ENCODE measurements at places on chromosomes 4 and X.

DNA sequence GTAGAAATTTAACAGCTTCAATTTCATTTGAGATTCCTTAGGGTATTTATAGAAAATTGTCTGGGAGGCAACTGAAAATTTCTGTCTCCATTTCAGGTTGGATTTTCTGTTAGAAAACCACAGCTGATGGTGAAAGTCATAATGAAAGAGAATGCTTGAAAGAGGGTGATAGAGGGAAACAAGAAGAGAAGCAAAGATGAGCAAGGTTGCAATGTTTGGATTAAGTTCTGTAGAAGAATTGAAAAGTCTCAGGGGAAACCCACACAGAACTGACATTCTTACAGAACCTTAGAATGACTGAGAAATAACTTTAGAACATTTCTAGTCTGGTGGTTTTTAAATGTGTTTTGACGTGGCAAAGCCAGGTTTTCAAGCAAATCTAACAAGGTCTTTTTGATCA, 14.7 kb downstream of the GBA3 start:
- DNase-seq: no peak

GRCh38 chr4:145936142-145936996, 2.3 kb downstream of the ZNF827 start:
- peak; percentile 31 for DNase-seq

DNA sequence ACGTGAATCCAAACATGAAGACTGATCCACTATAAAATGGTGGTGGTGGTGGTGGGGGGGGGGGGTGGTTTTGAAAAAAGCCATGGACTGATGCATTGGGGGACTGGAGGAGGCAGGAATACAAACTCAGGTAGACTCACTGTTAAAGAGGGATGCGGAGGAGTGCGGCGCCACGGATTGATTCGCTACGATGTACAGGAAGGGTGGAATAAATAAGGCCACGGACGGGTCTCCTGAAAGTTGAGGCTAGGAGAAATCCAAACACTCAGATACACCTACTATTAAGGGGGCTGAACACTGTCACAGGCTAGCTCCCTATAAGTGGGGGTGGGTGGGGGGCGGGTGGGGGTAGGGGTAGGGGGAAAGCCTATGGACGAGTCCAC, 591 bp downstream of the ELK1 start:
- no peak for DNase-seq

- DNase-seq: no peak
These were observed 34.5 kb upstream of the WAS start for GRCh38 chrX:48649102-48649501.

DNA sequence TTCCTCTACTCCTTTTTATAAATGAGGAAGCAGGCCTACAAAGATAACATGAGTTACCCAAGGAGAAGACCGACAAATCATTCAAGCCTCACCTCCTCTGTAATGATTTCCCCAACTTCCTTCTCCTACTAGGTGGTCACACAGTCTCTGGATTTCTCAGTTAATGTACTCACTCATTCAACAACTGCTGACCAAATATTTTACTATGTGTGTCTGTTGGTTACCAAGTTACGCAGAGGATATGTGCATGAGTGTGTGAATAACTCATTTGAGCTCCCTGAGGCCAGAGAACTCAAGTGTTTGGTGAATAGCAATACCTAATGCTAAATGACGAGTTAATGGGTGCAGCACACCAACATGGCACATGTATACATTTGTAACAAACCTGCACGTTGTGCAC, 10.4 kb downstream of the CASK start:
- no peak for DNase-seq

DNA sequence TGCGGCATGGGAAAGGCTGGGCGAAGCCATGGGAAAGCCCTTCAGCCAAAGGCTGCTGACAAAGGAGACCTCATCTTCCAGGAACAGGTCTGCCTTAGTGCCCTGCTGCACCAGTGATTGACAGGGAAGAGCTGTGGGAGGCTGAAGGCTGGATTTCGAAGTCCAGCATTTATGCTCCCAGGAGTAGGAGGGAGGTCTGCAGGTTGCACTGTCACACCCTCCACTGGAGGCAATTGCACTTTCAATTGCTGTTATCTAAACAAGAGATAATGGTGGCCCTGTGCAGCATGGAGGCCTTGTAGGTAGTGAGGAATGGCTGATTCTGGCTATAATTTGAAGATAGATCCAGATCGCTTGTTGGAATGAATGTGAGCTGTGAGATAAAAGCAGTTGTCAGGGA, 43.7 kb downstream of the FAM114A1 start:
- DNase-seq: no peak

GRCh38 chr4:129322920-129323319, 227.0 kb downstream of the C4orf33 start:
- DNase-seq: no peak

- DNase-seq: no peak
These were observed 106.8 kb downstream of the ELOVL6 start for GRCh38 chr4:110091434-110092140.

GRCh38 chrX:81261576-81261975, 59.7 kb downstream of the SH3BGRL start:
- DNase-seq: no peak

DNA sequence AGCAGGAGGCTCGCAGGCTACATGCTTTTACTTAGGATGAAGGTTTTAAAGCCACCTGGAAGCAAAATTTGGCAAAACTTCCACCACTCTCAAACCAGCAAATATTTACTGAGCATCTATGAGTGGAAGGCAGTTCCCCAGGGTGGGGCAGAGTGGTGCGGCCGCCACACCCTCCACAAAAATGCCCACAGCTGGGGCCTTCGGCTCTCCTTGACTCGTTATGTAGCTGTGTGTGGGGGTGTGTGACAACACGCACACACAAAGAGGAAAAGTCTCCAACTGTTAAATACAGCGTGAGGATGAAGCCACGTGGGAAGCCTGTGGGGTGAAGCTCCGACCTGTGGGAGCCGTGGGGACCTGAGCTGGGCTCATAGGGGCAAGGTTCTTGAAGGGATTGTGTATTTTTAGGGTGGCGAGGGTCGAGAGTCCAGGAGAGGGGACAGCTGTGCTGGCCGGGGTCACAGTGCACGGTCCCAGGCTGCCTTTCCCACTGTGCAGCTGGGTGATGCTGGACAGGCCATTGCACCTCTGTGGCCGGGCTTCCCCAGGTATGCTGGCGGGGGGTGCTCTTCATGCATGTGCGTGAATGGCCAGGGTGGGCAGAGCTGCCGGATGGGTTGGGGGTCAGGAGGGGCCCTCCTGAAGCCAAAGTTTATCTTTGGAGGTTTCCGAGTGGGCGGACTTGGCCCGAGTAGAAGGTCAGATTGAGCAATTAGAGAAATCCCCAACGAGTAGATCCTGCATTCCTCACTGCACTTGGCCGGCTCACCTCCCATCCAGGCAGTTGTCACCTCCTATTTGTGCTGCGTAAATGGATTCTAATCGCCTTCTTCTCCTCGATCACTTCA, 25.4 kb downstream of the SORCS2 start:
- DNase-seq: no peak

DNA sequence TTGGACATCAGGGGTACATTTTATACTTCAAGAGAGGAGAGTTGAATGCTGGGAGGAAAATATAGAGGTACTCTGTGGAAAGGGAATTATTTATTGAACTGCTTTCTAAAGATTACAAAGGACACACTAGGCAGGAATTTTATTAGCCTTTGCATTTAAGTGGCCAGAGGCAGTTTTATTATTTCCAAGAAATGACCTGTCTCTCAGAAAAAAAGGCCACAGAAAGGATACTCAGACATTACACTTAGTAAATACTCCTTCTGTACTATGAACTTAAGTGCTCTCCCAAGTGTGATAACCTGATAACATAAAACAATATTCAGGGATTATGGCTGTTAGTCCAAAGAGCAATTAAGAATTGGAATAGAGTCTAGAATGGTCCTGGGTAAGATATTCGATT, 7.5 kb downstream of the LRRC66 start:
- no peak for DNase-seq

- DNase-seq: no peak
These were observed 1.1 kb downstream of the CXCL1 start for GRCh38 chr4:73870260-73870659.

GRCh38 chr4:38072578-38072977, 112.4 kb downstream of the PTTG2 start:
- no peak for DNase-seq

DNA sequence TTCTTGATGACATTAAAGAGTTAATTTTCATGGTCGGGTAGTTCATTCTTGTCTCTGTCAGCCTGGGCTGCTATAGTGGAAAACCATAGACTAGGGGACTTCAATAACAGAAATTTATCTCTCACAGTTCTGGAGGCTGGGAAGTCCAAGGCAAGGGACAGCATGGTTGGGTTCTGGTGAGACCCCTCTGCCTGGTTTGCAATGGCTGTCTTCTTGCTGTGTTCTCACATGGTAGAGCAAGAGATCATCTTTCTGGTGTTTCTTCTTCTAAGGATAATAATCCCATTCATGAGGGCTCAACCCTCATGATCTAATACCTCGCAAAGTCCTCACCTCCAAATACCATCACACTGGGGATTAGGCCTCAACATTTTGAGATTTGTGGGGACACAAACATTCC, 50.1 kb downstream of the RHOH start:
- DNase-seq: no peak

DNA sequence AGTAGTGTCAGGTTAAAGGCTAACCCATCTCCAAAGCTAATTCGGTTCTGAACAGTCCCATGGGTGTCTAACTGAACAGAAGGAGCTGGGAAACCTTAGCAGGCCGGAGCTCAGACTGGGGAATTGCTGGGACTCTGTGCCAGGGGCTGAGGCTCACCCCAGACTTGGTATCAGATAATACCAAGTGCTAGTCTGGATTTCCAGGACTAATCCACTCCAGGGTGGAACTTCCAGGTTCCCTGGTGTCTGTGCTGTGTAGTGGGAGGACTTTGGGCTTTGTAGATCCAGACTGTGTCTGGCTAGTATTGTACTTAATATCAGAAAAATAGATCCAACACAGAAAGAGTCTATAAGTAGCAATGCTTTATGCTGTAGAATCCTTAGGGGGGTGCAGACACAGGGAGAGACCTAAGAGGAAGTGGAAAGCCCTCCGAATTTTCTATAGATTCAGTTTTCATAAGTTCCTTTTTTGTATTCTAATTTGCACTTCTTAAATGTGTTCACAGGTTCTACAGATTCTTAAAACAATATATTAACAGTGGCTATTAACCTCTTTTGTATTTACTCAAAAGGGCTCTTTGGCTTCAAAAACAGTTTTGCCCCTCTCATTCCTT, 4.1 kb downstream of the ZNF827 start:
- no peak for DNase-seq

DNA sequence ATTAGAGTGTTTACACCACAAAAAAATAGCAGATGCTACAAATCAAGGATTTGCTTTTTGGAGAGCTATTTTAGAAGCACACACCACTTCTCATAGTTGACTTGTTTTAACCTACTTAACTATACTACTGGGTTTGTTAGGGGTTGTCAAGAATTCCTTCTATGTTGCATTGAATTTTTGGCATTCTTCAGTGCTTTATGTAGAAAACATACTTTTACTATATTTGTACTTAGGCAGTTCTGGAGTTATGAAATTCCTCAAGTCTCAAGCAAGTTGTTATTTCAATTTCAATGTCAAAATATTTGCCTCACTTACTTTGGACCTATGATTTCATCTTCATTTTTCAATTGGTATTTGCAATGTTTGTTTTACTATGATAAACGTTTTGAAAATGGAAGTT, 449.6 kb downstream of the GLUD2 start:
- no peak for DNase-seq
